Activated CD4-positive, CD25-positive, alpha-beta regulatory T cell (primary cell): ENCODE measurements at places on chromosomes 5 and 9.
A peak's percentile ranks its signal among the peaks of the same experiment; 100 is the strongest.

DNA sequence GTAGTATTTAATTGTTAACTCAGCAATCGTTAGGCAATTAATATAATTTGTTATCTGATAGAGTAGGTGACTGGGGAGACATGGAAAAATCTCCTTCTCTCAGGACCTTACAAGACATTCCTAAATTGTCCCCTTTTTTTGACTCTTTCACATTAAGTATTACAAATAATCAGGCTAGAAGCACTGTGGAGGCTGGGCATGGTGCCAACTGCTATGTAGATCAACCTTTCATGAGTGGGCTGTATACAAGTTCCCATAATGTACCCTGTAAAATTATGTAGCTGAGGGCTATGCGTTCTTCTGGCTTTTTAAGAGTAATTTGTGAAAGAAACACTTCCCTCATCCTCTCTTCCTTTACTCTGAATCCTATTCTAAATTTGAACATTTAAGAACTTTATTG is 140.2 kb downstream of the NFIB start:
- no peak for DNase-seq

DNA sequence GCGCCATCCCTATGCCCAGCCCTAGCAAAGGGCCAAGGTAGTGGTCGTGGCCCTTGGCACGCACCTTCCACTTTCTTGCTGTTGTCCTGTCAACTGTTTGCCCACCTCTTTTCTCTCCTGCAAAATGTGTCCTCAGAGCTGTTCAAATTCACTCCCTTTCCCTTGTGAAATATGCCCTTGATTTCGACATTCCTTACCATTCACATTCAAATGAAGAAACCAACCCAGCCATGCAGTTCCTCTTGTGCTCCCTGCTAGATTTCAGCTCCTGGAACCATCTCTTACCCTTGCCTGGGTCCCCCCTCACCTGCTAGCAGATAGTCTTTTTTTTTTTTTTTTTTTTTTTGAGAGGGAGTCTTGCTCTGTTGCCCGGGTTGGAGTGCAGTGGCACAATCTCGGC is 19.6 kb upstream of the HRH2 start:
- no peak for DNase-seq

GRCh38 chr9:85514256-85514655 is 227.5 kb downstream of the AGTPBP1 start:
- no peak for DNase-seq

DNA sequence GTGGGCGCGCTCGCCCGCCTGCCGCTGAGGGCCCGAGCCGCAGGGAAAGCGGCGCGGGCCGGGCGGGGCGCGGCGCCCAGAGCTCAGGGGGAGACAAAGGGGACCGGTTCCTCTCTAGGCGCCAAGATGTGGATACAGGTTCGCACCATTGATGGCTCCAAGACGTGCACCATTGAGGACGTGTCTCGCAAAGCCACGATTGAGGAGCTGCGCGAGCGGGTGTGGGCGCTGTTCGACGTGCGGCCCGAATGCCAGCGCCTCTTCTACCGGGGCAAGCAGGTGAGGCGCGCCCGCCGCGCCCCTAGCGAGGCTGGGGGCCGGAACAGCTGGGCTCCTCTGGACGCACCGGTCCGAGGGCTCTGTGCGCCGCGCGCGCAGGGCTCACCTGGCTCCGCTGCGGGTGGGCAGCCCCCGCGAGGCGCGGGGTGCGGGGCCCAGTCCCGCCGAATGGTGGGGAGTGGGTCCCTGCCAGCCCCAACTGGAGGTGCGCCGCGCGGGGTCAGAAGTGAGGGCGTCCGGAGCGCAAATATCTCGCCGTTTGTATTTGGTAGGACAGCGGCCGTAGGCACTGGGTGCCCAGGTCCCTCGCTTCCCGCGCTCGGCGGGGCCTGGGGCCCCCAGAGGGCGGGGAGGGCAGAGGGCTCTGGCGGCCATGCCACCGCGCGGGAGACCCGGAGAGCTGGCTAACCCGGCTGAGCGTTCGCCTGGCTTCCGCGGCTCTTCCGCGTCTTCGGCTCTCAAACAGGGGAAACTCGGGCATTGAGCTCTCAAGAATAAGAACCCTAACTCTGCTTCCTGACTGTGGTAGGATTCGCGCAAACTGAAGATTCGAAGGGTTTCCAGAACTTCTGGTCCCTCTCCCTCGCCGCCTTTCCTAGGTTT is 607 bp downstream of the UHRF2 start:
- peak; percentile 29 for DNase-seq

DNA sequence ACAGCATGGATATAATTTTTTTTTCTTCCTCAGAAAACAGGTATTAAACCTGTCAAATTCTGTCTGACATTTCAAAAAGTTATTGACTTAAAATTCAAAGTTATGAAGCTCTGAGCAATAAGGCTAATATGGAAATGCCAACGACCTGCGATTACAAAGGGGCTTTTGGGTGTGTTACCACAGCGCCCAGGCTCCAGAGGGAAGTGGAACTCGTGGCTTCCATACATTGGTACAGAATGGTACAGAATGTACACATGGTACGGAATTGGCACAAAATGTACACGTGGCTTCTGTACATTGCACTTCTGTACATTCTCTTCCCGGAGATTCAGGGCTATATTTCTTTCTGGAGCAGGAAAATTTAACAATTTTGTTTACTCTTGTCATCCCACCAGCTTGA is 225.1 kb upstream of the TBCA start:
- no peak for DNase-seq

GRCh38 chr9:6428940-6429889 is 16.2 kb downstream of the UHRF2 start:
- DNase-seq, result no peak

DNA sequence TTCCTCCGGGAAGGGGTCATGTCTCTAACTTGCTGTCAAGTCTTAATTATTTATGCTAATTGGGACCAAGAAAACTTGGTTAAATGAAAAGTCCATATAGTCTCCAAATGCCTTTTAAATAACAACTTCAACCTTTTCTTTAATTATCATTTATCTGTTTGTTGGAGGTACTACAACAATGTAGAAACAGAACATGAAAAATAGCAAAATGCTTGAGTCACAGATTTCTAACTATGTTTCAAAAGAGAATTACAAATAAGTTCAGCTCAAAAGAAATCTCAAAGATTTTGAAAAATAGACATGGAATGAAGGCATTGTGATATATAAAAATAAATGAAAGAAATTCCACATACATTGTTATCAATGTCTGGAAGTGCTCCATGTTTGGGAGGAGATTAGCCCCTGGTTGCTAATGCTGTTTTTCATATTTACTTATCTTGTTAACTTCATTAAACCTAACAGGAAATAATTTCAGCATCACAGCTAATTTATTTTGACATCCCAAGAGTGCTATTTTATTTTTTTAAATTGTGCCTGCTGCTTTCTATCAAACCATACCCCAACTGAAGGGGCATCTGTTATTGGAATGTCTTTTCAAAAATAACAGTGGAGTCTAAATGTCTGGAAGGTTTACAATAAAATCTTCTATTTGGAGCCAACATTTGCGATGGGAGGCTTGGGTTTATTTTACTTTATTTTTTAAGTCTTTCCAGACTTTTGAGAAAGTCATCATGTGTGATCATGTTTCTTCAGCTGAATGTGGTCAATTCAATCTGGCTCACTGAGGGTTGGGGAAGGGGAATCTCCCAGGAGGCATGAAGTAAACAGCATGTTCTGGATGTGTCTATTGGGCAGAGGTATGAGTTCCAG is 53.1 kb upstream of the ANKRD55 start:
- DNase-seq, result no peak

- no peak for DNase-seq
These were observed 3.8 kb upstream of the ATP6V0E1 start for GRCh38 chr5:172979778-172980177.

GRCh38 chr9:37914701-37915358 is 10.9 kb upstream of the SLC25A51 start:
- DNase-seq, result no peak

DNA sequence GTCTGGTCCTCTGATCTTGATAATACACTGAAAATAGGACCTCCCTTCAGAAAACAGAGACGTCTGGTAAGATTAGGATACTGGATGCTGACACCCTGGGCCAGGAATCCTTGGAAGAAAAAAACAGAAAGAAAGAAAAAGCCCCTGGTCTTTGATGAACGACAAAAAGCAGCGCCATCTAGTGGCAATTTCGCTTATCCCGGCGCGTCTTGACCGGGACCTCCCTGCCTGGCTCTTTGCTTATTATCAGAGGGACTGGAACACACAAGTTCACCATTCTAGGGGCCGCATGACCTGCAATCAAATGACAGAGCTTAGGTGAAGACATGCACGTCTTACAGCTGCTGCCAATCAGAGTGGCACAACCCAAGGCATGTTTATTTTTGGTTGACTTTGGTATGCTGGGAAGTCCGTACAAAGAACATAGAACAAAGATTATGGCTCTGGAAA is 114.9 kb upstream of the NFIB start:
- DNase-seq, result no peak

DNA sequence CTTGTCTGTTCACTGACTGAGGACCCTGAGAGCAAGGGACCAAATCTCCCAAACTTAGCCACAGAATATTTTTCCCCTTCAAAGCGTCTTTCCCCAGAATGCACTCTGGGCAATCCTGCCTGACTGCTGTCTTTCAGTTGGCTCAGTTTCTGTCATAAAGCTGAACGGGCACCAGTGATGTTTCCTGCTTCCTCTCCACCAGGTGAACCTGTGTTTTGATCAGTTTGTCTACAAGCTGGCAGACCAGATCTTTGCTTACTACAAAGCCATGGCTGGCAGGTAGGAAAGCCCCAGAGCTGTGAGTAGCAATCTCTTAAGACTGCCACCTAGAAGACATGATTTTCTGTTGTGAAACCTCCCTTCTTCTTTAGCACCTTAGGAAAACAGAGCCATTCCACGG is 61.8 kb downstream of the CYFIP2 start:
- no peak for DNase-seq

- DNase-seq, result no peak
These were observed 150.1 kb upstream of the LHFPL2 start for GRCh38 chr5:78798673-78799029.

DNA sequence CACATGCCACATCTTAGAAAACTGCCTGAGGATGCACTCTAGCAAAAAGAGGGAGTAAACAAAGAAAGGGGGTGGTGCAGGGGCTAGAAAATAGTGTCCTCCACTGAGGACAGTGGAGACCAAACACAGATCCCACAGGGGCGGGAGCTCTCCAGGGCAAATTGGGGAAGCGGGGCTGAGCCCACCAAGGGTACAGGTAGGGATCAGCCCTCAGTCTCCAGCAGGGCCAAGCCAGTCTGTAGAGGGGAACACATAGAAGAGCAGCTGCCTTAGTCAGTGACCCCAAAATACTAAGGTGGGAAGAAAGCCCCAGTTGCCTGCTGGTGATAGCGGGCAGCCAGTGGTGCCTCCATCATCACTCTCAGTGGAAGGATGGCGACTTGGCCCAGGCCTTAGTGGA is 134.0 kb downstream of the ATPSCKMT start:
- DNase-seq, result no peak

DNA sequence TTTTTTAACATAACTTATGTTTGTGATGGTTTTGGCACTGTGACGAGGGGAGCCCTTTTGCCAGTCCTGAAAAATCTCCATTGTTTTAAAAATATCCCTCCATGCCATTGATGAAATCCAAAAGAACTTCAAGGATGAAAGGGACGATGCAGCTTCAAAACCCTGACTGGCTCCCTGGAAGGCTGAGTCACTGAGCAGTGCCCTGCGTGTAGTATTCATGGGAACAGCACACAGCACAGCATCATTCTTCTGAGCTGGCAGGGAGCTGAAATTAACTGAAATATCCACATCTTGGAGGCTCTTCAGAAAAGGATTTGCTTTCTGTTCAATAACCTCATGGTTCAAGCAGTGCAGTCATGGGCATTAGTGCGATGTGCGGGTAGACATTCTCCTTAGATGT is 29.7 kb downstream of the PDE4D start:
- no peak for DNase-seq

GRCh38 chr9:91820949-91821880 is 128.8 kb downstream of the ROR2 start:
- DNase-seq, result no peak

DNA sequence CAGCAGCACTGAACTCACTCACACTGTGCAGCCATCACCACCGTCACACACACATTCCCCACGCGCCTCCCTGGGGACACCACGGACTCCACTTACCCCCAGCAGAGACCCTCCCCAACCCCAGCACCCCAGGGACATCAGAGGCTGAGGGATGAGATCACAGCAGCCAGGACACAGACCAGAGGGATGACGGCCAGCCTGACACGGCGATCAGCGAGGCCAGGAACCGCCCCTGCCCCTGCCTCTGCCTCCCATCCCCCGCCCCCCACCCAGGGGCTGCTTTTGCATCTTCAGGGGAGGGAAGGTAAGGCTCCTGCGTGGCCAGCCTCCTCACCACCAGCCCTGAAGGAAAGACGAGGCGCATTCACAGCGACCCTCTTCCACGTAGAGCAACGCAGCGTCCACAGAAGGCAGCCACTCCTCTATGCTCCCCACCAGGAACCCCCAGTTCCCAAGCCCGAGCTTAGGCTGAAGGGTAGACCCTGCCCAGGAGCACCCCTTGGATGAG is 104.5 kb downstream of the VAV2 start:
- DNase-seq, result no peak

GRCh38 chr5:158084292-158084691 is 225.3 kb upstream of the CLINT1 start:
- DNase-seq, result no peak

DNA sequence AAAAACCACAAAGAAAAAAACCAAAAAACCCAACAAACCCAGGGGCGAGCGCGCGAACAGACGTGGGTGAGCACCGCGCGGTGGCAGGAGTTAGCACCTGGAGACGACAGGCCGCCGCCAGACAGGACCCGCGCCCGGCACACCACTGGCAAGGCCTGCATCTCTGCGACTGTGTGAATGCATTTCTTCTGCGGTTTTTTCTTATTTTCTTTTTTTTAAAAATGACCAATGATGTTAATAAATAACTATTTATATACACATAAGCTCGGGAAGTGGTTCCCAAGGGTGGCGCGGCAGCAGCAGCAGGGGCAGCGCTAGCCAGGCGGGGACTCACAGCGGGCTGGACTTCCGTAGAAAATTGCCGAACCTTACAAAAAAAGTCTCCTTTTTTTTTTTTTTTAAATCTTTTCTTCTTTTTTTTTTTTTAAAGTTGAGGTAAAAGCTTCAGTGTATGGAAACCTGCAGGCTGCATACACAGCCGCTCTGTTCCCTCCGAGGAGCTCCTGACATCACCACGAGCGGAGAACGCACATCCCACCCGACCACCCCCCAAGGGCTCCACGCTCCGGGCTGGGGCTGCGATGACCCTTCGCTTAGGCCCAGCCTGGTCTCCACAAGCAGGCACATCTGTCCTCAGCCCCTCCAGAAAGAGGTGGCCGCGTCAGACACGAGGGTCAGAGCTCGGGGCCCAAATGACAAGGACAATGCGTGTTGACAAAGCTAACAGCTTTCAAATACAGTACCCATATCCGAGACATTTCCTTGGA is 7.4 kb downstream of the BRD3OS start:
- DNase-seq, result no peak

- DNase-seq, result no peak
These were observed 11.5 kb upstream of the AGPAT2 start for GRCh38 chr9:136698635-136699246.

- DNase-seq, result no peak
These were observed 555.3 kb upstream of the ZNF462 start for GRCh38 chr9:106307670-106308069.

DNA sequence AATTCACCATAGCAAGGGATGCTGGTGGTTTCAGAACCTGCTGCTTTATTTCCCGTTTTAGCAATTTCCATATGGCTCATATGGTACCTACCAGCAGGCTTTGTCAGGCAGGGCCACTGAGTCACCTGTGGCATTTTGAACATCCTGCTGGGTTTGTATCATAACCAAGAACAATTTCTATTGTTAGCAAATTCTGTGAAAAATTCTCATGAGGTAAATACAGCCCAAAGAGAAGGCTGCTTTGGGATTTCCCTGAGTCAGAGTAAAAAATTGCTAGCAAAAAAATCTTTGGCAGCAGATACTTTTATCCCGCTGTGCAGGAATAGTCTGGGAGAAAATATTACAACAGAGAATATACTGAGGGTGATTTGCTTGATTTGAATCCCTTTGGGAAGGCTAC is 52.7 kb downstream of the PRR16 start:
- no peak for DNase-seq
